Urinary bladder (tissue), 4 donors: ENCODE measurements at places on chromosomes 11 and 22. TPM values are rescaled to one million over a fixed set of nuclear protein-coding genes. Genes with fewer than 3 reads are reported as not detected.

Gene OR52E8
- not detected for total RNA-seq

Gene TENM4
- total RNA-seq: 27.8 TPM

DNA sequence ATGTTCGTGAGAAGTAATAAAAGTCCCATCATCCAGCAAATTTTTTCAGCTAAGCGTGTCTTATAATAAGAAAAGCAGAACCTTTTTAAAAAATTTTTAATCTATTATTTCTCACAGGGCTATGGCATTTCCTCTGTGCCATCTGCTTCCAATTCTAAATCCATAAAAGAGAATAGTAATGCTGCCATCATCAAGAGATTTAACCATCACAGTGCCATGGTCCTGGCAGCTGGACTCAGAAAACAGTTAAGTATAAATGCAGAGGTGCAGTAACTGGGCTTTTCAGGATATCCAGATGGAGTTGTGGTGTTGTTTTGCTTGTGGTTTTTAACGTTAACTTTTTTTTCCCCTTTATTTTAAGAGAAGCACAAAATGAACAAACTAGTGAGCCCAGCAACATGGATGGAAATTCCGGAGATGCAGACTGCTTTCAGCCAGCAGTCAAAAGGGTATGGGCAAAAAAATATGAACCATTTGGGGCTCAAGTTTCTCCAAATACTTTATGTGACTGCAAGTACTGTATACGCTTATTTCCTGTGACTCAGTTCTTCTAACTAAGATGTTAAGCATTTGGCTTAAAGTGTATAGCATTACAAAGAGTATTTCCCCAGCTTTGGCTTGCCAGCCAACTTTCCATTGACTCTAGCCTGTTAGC lies 25.2 kb downstream of the GTF2H1 start:
- DNase-seq: no peak

Gene PRG3
- total RNA-seq: not detected

GRCh38 chr11:67588136-67588503 lies 4.5 kb downstream of the GSTP1 start:
- DNase-seq: no peak

- DNase-seq: no peak
Measured at GRCh38 chr11:64220271-64220670, 5.7 kb downstream of the TRPT1 start.

DNA sequence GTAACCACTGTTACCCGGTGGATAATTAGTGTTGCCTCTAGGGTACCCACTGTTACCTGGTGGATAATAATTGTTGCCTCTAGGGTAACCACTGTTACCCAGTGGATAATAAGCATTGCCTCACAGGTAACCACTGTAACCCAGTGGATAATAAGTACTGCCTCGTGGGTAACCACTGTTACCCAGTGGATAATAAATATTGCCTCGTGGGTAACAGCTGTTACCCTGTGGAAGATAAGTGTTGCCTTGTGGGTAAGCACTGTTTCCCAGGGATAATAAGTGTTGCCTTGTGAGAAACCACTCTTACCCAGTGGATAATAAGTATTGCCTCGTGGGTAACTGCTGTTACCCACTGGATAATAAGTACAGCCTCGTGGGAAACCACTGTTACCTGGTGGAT lies 9.3 kb upstream of the NXPE4 start:
- no peak for DNase-seq

- no peak for DNase-seq
Measured at GRCh38 chr11:64067230-64067993, 31.7 kb downstream of the FLRT1 start.

Gene KRTAP5-1
- not detected for total RNA-seq

Gene SLC17A6
- total RNA-seq: 0.11 TPM

Gene KREMEN1
- 10.1 TPM for total RNA-seq

Gene GGTLC2
- not detected for total RNA-seq

DNA sequence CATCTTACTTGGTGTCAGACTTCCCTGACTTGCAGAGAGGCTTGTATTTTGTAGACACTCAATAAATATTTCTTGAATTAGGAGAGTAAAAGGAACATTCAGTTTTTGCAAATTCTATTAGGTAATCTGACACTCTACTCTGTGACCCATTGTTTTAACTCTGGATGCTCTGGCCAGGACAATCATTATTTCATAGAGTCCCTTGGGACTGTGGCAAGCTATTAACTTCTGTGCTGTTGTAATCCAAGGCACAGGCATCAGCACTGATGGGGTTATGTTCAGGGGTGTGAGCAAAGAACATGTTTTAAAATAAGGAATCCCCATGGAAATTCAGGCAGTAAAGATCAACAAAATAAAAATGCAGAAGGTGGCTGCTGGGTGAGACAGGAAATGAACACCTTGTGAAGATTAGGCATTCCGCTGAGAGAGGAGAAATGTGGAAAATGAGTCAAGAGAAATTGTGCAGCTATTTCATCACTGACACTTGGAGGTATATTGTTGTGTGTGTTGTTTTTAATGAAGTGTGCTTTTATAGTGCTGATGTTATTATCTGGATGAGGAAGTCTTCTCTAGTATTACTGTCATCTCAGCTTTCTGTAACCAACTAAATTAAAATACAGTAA lies 175.2 kb downstream of the WNT11 start:
- no peak for DNase-seq

Gene PANX3
- total RNA-seq: not detected

GRCh38 chr11:66142370-66143263 lies 72.5 kb downstream of the PACS1 start:
- DNase-seq: no peak

Gene VPS11
- 20.2 TPM for total RNA-seq

DNA sequence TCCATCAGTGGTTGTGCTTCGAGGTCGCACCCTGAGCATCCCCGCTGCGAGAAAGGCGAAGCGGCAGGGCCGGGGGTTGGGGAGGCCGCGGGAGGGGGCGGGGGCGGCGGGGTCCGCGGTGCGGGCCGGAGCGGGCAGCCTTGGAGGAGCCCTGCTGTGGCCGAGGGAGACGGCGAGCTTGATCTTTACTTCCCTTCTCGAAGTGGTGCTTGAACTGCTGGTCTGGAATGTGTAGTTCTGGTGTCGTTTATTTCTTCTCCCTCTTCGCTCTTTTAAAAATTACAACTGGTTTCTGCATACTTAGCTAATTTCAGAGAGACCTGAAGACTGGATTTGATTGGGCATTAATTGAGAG lies 1.1 kb downstream of the APLP2 start:
- DNase-seq: no peak

DNA sequence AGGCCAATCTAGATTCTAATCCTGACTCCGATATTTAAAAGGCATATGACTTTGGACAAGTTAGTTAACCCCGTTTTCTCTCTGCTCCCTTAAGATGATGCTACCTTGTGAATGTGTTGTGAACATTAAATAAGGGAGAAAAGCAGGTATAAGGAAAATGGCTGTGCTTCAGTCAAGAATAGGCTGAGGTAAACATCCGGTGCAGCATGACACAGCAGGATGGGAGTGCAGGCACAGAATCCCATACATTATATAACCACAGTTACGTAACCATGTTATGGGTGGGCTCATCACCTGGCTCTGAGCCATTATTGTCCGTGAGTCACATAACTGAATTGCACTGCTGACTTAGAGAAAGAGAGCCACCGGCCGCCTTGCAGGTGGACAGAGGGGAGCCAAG lies 382.2 kb upstream of the ANO5 start:
- no peak for DNase-seq

Gene SERPIND1
- total RNA-seq: 0.16 TPM

GRCh38 chr22:41722496-41722895 lies 23.2 kb downstream of the MEI1 start:
- DNase-seq: no peak

- DNase-seq: no peak
Measured at GRCh38 chr11:12008790-12009616, 577 bp upstream of the DKK3 start.

GRCh38 chr22:46855681-46856080 lies 93.2 kb downstream of the TBC1D22A start:
- DNase-seq: no peak

- no peak for DNase-seq
Measured at GRCh38 chr11:3220101-3220500, 1.5 kb upstream of the MRGPRG start.

GRCh38 chr11:44397586-44398178 lies 87.7 kb upstream of the ALX4 start:
- no peak for DNase-seq

- no peak for DNase-seq
Measured at GRCh38 chr22:47172771-47173534, 410.5 kb downstream of the TBC1D22A start.

Gene PGR
- 8.6 TPM for total RNA-seq
